Stimulated activated CD8-positive, alpha-beta memory T cell treated with anti-CD3 and anti-CD28 coated beads, Interleukin-4, amount 100 ng/mL, for 4 hours (primary cell): ENCODE measurements at places on chromosomes 7 and 10.

- no peak for DNase-seq
Observed at GRCh38 chr7:42856605-42856987, 55.3 kb downstream of the C7orf25 start.

DNA sequence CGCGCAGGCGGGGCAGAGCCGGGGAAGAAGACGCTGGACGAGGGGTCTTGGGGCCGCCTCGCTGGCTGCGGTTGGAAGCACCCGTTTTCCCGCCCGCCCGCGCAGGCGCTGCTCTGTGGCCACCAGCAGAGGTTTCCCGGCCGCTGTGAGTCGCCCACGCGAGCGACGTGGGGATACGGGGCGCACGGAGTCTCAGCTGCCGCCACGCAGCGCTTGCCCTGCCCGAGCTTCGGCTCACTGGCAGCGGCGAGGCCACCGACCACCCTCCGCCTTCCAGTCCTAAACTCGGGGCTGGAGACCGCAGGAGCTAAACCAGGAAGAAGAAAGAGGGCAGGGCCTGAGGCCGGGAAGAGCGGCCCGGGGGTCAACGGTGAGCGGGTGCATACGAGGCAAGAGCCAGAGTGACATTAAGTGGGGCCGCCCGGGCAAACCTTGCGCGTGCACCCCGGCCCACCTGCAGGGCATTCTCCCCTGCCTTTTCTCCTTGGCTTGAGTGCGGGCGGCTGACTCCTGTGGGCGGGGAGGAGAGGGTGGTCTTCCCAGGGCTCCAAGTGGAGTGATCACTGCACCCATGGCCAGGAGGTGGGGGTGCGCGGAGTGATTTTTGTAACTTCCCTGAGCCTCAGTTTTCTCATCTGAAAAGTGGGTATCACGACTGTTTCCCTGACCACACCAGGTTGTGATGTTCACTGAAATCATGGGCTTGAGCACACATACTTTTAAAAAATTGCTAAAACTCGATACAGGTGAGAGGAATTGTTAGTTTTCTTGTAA, 7.1 kb upstream of the EMX2 start:
- no peak for DNase-seq

DNA sequence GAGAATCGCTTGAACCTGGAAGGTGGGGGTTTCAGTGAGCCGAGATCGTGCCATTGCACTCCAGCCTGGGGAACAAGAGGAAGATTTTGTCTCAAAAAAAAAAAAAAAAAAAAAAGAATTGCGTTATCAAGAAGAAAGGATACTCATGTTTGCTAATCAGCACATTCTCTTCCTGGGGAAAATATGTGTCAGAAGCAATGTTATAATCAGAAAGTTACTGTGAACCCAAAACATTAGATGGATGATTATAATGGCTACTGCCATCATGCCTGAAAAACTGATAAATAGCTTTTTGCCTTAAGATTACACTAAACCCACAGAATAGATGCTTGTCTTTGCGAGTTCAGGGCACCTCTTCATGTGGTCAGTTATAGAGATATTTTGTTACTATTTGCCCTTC, 24.3 kb upstream of the GNAI1 start:
- DNase-seq = no peak

- peak; percentile 19 for DNase-seq
Observed at GRCh38 chr7:98165827-98166667, 45.2 kb upstream of the BHLHA15 start.

GRCh38 chr7:117837841-117838240, 35.4 kb downstream of the CTTNBP2 start:
- DNase-seq = no peak

DNA sequence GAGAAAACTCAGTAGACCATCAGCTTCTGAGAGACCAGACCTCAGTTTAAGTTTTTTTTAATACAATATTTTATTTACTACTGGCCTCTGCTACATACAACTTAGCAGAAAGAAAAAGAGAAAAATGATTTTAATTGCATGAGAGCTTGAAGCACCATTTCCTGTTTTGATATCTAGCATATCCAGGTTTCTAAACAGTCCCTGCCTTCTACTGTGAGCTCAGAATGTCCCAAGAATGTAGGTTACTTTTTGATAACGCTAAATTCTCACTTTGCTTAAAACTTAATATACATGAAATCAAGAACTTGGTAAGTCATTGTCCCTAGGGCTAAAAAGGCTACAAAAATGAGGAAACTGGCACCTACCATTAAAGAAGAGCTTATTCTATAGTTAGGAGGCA, 7.0 kb downstream of the TMEM243 start:
- no peak for DNase-seq

GRCh38 chr7:101237206-101238067, at the start of gene CLDN15:
Gene CLDN15, minus strand, starts transcription at chr7:101237802. Its CDS starts 221 bp downstream, at chr7:101237581.
- no peak for DNase-seq

- DNase-seq = no peak
Observed at GRCh38 chr7:81161451-81162075, 242.7 kb upstream of the SEMA3C start.

DNA sequence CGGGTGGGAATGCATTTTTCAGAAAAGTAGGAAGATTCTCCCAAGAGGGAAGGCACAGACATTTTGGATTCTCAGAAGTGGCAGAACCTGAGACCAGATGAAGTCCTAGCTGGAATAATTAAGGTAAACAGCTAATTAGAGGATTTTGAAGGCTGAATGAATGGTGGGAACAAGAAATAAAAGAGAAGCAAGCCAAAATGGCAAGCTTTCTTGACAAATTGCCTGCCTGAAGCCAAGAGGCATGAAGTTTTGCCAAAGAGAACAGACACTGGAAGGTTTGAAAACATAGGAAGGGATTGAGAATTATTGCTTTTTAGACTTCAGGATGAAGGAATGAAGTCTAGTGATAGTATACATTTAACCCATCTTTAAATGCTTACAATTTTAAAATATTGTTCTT, 115.0 kb upstream of the SEM1 start:
- DNase-seq = no peak

GRCh38 chr10:78937393-78937792, 131.4 kb upstream of the ZMIZ1 start:
- no peak for DNase-seq
